ENCODE measurements at places on chromosomes 11 and 22.

GRCh38 chr22:25069758-25070481, 117.4 kb downstream of the KIAA1671 start:
- no peak for DNase-seq

DNA sequence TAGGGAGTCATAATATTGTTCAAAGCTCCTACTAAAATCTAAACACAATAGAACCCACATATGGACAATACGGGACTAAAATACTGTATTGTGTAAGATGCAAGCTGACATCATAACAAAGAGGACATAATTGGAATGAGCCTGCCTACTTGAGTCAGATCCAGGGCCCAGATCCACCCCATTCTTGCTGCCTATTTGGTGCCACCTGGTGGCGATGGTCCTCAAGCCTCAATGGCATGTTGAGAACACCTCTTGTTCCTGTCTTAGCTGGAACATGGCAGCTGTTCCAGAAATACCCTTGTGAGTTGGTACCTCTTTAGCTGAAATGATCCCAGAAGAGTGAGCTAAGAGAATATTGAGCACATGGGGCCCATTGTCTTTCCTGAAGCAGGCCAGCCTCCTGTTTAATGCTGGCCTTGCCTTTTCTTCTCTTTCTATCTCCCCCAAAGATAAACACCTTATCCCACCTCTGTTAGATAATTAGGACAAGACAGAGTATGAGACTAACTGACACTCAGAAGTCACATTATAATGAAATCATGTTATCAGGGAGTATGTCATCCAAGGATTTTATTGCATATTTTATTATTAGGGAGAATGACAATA, 680.9 kb upstream of the ANO5 start:
- peak; percentile 21 for DNase-seq

DNA sequence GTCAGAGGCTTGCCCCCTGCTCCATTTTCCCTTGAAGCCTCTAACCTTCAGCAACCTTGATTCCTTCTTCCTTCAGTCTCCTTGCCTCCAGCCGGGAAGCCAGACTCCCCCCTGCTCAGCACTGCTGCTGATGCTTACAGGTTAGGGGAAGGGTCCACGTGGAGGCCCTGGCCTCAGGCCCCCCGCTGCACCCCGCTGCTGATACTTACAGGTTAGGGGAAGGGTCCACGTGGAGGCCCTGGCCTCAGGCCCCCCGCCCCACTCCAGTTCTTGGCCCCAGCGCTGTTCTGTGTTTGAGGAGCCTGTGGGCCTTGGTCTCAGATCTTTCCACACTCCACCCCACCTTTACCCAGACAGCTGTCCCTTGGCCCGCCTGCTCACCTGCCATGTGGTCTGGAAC, 25.6 kb upstream of the PKNOX2 start:
- no peak for DNase-seq

GRCh38 chr11:125371431-125371935, 124.6 kb downstream of the FEZ1 start:
- DNase-seq = no peak

DNA sequence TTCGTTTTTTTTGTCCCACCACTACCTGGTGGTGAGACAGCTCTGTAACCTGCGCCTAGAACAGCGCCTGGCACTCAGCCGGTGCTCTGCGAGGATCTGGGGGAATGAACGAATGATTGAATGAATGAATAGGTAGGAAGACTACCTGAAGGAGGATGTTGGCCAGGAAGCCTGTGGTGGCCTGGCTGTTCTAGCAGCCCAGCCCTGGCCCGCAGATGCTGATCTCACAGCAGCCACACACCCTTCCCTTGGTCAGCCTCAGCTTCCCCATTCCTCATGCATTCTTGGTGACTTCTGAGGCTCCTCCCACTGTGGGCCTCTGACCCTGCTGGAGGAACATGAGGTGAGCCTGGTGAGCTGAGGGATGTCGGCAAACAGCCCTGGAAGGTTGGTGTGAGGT, 3.7 kb downstream of the TRPM5 start:
- no peak for DNase-seq

- DNase-seq = no peak
These were observed 42.2 kb upstream of the SLC36A4 start for GRCh38 chr11:93239966-93240365.

DNA sequence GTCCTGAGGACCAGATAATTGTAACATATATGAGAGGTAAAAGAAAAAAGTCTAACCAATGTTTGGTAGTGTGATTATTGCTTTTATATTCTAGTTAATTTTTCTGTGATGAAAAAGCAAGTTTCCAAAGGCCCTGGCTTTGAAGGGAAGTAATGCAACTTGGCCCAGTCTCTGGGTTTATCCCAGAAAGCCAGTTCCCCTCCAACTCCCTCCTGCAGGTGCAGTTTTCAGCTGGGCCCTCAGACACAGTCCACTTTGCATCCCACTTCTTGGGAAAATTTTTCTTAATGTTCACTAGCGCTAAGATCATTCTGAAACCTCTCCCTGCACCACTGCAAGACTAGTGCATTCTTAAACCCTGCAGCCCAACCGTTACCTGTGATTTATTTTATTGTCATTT, 586.8 kb downstream of the NTM start:
- no peak for DNase-seq

GRCh38 chr11:65014726-65015227, 817 bp downstream of the ARL2 start:
- DNase-seq = no peak

DNA sequence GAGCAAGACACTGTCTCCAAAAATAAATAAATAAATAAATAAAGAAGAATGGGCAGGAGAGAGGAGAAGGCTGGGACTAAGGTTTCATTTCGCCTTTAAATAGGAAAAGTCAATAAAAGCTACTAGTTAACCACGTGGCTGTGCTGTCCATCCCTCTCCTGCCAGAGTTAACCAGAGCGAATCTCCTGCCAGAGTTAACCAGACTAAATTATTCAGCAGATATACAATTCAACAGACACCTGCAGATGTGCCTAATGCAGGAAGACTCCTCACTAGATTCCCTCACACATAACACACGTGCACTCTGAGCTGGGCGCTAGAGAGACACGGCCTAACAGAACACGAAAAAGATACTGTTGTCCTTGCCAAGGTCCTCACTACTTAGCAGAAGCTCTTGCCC, 156.1 kb downstream of the IGLL1 start:
- DNase-seq = no peak

DNA sequence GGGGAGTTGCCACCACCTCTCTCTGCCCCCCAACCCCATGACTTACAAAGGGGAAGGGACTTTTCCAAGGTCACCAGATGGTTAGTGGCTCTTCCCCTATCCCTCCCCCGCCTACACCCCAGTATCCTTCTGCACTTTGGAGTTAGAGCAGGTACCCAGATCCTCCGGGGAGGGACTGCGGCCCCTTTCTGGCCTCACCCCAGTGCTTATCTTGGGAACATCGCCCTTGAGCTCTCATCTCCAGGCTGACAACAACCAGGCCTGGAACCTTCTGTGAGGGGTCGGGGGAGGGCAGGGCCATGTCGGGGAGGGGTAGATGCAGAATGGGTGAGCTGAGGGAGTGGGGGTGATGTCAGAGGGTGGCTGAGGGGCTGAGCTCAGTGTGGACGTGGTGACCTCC, 7.5 kb upstream of the NAALADL1 start:
- no peak for DNase-seq

GRCh38 chr22:48740086-48740730, 1087.5 kb downstream of the BRD1 start:
- DNase-seq = no peak

GRCh38 chr11:121143921-121144320, 42.9 kb downstream of the TECTA start:
- no peak for DNase-seq

GRCh38 chr11:38019072-38019775, 1421.2 kb upstream of the RAG2 start:
- no peak for DNase-seq

- DNase-seq = no peak
These were observed 2.2 kb downstream of the GLB1L3 start for GRCh38 chr11:134278356-134278755.

GRCh38 chr11:127789927-127790326, 789.4 kb upstream of the KIRREL3 start:
- peak; percentile 74 for DNase-seq

DNA sequence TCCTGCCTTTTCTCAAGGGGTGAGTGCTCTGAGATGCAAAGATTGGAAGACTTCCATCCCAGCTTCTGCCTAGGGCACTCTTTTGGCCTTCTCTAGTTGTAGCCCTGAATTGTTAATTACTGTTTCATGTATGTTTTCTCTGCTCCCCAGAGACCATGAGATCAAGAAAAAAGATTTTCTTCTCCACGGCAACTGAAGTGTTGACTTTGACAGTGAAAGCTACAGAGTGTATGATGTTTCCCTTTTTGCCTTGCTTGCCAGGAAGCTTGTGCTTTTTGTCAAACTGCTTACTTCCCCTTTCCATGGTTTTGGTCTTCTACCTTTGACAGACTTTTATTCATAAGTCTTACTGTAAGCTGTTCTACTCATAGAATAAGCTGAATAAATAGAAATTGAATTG, 23.3 kb upstream of the EIF3D start:
- DNase-seq = no peak

- DNase-seq = no peak
These were observed 32.2 kb downstream of the SLC6A5 start for GRCh38 chr11:20631519-20632168.

DNA sequence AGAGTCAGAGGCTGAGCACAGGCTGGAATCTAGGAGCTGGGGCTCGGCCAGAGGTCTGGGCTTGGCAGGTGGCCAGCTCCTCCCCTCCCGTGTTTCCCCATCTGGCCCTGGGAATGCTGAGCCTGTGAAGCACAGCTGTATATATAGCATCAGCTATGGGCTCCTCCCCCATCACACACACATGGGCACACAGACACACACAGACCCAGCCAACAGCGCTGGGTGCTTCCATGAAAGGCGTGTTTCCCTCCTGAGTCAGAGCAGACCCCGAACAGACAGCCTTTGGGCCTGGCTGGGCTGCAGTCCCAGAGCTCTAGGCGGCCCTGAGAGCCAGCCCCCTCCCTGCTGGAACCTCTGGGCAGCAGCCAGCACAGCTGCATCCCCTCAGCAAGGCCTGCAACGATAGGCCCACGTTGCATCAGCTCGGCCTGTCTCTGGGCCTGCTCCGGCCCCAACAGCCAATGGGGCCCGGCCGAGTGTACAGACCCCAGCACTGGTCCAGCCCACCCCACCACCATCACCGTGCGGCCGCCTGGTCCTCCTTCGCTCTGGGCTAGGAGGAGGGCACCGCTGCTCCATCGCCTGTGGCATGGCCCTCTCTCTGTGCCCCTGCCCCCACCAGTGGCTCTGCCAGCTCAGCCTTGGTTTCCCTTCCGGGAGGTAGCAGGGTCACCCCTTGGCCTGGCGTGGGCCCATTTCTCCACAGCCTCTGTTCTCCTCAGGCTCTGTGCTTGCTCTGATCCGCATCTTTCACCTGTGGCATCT, 7.6 kb upstream of the SERPINH1 start:
- DNase-seq = peak; percentile 42

DNA sequence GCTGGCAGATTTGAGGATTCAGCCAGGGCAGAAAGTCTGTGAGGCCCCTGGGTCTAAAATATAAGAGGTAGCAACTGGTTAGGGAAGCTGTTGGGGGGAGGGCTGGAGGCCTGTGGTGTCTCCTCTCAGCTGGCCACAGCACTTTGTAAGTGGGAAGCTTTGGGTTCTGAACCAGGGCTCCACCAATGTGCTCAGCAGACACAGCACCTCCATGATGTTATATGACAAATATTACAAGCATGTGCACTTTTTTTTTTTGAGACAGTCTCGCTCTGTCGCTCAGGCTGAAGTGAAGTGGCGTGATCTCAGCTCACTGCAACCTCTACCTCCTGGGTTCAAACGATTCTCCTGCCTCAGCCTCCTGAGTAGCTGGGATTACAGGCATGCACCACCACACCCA, 8.0 kb downstream of the ARHGAP1 start:
- DNase-seq = no peak

DNA sequence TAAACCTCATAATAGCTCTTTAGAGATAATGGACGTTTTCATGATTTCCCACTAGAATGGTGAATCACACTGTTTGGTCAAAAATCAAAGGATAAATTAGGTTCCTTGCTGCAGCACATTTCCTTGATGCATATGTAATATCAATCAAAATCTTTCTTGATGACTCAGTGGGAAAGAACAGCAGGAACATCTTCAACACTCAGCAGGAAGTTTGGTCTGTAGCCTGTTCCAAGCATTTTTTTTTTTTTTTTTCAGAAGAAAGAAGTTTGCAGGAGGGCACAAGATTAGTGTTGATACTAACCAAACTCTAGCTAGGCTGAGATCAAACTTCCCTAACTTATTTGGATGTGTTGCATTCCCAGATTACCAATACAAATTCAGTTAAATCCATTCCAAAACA, 1529.8 kb downstream of the FAM181B start:
- DNase-seq = no peak

GRCh38 chr22:24580276-24580675, 12.6 kb downstream of the LRRC75B start:
- DNase-seq = no peak

DNA sequence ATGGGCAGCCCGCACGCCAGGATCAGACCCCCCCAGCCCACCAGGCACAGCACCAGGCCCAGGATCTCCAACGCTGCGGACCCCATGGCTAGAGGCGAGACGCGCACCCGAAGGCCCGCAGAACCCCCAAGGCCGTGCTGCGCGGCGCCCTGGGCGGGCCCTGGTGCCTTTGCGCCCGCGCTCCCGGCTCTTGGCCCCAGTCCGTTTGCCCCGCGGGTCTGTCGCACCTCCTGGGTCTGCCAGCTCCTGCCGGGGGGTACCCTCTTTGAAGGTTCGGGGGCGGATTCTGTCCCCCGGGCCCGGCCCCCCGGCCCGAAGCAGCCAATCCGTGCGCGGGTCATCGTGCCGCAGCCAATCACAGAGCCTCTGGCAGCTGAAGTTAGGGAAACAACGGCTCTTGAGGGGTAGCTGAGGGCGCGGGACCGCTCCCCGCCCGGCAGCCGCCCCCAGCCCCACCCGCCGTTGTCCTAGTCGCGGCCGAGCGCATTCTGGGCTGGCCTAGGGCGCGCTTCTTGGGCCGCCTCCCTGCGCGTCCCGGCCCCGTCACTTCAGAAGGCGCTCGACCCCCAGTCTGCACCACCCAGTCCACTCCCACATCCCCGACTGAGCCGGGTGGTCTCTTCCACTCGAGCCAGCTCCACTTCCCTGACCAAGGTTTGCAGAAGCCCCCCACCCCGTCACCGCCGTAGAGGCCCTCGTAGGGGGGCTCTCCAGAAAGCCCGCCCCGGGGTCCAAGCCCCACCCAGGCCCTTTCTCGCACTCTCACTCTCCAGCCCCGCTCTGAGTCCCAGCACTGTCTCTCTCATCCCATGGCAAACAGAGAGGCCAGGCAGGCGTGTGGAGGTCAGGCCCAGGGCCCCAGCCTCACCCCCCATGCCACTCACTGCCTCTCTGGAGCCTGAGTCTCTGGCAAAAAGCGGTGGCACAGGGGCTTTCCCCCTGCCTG, at the start of gene CLDN5:
Gene CLDN5 (minus strand): TSS at position 241 of the 946 bp plus-strand sequence. CDS start 155 bp downstream, at position 86.
- peak; percentile 4 for DNase-seq

Measured in NCI-H510A treated with DMSO at 0.1 percent for 48 hours (cell line).